ENCODE measurements at places on chromosomes 2 and 18.

GRCh38 chr2:109128048-109128615 is 873 bp upstream of the SH3RF3 start:
- DNase-seq, result peak; percentile 82

DNA sequence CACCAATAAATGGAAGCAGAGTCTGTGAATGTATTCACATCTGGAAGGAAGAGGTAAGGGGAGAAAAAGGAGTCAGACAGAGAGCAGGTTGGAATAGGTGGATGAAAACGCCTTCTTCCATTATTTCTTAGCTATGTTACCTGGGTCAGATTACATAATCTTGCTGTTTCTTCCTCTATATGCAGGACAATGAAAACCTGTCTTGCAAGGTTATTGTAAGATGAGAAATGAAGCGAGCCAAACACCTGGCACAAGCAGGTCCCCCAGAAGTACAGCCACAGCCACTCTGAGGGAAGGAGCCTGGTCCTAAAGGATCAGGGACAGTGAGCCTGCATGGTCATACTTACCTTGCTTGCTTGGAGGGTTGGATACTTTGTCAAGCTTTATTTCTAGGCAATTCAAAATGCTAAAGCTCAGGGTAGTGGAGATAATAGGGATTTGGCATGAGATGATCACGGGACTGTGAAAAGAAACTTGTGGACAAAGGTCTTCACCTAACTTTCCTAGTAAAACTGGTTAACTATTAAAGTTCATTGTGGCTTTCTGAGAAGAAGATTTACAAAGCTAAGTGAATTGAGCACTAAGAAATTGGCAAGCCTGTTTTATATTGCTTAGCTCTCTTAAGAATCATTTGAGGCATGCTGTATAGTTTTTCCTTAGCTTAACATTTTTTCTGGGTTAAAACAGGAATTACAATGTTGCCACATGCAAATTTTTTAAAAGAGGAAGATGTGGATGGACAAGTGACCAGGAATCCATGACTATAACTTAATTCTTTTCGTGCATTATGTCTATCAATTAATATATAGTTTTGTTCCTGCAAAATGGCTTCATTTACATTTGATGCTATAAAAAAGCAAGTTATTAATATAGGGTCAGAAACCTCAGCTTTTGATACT is 15.7 kb upstream of the PLA2R1 start:
- no peak for DNase-seq

DNA sequence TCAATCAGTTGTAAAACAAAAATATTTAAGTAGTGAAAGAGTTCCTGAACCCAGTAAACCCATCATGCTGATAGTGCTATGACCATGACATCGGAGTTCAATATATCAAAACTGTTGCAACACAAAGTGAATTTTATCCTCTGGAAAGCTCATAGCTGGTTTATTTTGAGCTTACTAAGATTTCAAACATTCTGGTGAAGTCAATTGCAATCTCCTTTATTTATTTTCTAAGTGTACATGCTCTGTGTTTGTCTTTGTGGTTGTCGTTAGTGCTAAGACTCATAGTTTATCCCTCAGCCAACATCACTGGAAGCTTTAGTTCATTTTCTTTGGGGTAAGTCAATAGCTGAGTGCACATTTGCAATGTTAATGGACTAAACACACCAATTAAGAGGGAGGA is 91.9 kb downstream of the QPCT start:
- no peak for DNase-seq

DNA sequence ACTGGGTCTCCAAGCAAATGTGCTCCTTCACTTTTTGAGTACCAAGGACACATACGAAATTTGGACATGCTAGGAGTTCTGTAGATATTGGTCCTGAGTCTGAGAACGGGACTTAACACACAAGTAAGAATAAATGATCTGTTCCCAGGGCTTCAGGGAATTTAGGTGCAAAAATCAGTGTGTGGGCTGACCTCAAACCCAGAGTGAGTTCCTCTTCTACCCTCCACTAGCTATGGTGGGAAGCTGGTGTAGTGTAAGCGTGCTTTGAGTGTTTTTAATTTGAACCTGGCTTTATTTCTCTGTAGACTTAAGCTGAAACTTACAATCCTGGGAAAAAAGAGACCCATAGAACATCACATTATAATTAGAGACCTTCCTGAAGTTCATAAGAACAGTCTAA is 50.5 kb downstream of the MYO3B start:
- DNase-seq, result no peak

- DNase-seq, result peak; percentile 48
These were observed 124.6 kb downstream of the LRATD1 start for GRCh38 chr2:14756981-14757657.

- DNase-seq, result no peak
These were observed 275.9 kb downstream of the MREG start for GRCh38 chr2:215737477-215737876.

DNA sequence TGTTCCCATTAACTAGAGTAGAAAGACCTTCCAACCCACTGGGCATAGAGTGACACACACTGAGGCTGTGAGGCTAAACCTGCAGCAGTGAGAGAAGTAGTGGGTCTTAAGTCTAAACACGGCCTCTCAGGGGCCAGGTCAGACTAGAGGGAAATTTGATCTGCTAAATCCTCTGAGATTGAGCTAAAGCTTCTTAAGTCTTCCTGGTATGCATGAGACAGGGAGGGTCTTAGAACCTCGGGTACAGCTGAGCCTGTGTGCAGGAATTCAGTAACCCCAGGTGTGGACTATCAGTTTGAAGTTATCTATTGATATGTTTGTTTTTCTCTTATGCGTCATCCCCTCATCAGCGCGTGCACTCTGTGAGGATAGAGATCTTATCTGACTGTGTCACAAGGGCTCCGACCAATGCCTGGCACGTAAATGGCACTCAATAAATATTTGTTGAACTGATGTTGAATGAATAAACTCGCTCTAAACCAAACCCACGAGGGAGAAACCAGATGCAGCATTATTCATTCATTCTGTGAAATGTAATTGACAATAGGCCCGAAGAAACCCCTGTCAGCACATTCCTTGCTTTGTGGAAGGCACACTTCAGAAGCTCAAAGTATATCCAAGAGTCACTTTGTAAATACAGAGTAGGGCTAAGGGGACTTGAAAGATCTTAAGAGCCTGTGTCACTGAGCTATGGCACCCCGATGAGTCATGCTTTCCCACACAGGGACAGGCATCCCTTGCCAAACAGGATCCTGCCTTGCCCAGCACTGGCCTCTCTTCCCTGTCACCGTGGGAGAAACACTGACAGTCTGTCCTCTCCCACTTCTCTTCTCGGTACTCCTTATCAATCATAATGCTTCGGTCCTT is 21.7 kb upstream of the RAB10 start:
- DNase-seq, result peak; percentile 56

- no peak for DNase-seq
These were observed 1753.5 kb upstream of the CELF4 start for GRCh38 chr18:39319141-39319540.

GRCh38 chr2:220473611-220474010 is 846.2 kb downstream of the SLC4A3 start:
- no peak for DNase-seq

DNA sequence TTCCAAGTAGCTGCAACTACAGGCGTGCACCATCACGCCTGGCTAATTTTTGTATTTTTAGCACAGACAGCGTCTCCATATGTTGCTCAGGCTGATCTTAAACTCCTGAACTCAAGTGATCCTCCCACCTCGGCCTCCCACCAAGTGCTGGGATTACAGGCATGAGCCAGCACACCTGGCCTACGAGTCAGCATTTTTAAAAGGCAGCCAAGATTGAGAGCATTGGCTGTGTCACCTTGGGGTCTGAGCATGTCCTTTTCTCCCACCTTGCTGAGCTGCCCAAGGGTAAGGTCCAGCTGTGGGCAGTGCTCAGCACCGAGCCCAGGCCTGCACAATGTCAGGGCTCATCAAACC is 142.8 kb upstream of the LMAN1 start:
- DNase-seq, result no peak

GRCh38 chr2:139876321-139876720 is 1096.1 kb upstream of the NXPH2 start:
- DNase-seq, result no peak

DNA sequence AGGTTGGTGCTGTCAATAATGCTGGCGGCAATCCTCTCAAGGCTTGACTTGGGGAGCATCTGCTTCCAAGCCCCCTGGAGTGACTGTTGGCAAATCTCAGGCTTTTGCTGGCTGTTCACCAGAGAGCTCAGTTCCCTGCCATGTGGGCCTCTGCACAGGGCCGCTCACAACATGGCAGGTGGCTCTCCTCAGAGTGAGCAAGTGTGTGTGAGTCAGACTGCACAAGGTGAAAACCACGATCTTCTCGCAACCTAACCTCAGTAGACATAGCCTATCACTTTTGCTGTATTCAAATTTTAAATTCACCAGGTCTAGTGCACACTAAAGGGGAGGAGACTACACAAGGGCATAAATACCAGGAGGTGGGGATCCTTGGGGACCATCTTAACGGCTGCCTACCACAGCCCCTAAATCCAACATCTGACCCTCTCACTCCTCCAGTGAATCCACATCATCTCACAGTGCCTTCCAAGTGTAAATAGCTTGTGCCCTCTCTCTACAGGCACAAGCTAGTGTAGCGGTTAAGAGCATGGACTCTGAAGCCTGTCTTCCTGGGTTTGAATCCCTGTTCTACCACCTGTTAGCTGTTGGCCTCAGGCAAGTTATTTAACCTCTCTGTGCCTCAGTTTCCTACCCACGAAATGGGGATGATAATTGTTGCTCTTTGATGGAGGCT is 187.7 kb upstream of the CXCR4 start:
- no peak for DNase-seq

- DNase-seq, result no peak
These were observed 599.6 kb upstream of the PKDCC start for GRCh38 chr2:41448221-41448620.

- DNase-seq, result no peak
These were observed 90.8 kb upstream of the KCTD1 start for GRCh38 chr18:26639149-26639548.

DNA sequence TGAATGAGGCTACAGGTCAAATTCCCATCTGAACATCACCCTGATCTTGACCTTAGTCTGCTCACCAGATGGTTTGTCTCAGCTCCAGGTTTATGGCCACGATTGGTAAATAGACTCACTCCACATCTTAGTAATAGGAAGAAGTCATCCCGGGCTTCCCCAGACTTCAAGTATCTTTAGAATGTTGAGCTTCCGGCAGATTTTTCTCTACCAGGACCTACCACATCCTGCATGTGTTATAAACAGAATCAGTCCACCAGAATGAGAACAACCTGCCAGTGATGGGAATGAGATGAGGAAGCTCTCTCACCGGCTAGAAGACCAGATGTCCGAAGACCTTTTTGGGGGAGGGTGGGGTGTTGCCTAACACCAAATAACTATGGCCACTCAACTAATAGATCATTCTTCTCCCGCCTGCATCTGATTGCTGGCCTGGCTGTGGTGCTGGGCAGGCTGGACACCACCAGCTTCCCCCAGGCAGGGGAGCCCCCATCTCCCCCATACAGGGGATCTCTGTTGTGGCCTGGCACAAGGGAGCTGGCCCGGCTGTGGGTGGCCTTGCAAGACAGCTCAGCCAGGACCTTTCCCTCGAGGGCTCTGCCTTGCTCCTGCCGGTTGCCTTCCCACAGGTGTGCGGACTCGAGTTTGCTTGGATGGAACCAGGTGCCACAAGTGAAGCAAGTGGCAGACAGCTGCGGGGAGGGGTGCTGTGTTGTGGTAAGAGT is 88.5 kb downstream of the SH3RF3 start:
- no peak for DNase-seq

DNA sequence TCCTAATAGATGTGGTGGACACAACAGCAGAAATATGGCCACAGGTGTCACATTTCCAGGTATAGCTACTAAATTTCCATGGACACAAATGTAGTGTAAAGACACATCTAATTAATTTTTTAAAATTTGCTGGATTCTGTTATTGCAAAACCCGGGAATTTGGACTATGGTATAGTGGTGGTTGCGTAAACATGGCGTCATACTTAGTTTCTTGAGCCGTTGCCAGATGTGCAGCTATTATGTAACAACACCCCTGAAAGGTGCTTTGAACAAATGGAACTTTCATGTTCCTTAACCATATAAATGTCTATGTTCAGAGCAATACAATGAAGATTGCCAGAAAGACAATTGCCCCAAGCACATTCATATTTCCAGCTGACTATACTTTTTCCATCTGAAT is 85.9 kb downstream of the HRH4 start:
- DNase-seq, result no peak

DNA sequence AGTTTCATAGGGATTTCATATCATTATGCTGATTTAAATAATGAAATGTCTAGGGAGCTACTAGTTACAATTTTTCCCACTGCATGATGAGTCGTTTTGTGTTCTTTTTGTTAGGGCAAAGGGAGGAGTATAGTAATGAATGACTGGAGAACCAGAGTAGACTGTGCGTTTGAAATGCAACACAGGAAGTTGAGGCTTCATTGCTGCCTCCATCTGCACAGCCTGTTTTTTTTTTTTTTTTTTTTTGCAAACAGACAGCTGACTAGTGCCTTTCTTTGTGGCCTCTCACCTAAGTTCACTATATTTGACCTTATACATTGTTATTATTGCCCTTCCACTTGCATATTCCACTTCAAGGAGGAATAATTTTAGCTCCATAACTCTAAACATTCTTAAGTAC is 286.7 kb upstream of the LRRTM1 start:
- no peak for DNase-seq

GRCh38 chr2:69428981-69429380 is 8.3 kb downstream of the NFU1 start:
- DNase-seq, result no peak

DNA sequence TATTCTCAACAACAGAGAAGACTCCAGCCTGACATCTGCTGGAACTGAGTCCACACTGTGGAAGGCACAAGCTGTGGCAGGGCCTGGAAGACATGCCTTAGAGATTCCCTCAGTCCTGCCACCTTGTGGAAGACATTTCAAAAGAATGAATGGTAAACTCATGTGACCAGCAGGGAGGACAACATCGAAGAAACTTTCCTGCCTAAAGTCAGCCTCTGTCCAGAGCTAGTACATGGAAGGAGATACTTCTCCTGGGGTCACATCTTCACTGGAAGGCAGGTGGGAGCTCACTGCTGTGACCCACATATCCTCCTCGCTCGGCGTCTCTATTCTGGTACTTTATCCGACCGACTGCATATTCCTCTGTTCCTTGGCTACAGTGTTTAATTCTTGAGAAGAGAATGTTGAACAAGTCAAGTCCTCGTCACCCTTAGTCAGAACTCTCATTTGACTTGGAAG is 59.5 kb downstream of the PUM2 start:
- DNase-seq, result peak; percentile 32

DNA sequence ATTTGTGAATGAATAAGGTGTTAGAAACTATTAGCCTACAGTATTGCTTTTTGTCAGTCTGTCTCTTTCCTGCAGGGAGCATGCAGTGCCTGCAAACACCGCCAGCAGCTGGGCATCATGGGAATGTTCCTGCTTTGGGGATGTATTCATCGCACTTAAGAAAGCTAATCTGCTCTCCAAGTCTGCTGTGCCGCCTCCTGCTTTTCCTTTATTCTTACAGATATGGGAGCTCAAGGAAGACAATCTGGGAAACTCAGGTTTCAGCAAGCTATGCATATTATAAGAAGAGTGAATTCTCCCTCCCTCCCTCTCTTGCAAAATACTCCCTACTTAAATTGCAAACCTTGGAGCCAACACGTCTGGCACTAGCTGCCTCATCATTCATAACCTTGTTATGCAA is 479.2 kb upstream of the ACVR2A start:
- no peak for DNase-seq

GRCh38 chr18:80157708-80158343 is 48.8 kb downstream of the ADNP2 start:
- peak; percentile 16 for DNase-seq

- DNase-seq, result no peak
These were observed 82.4 kb downstream of the AGPS start for GRCh38 chr2:177474998-177475397.

- DNase-seq, result no peak
These were observed 31.0 kb upstream of the MSH6 start for GRCh38 chr2:47751856-47752414.

GRCh38 chr2:113166187-113166645 is 7.6 kb upstream of the PSD4 start:
- no peak for DNase-seq
